ENCODE measurements at places on chromosomes 12 and 14.

GRCh38 chr12:23399402-23399933 is 550.0 kb downstream of the SOX5 start:
- no peak for DNase-seq

DNA sequence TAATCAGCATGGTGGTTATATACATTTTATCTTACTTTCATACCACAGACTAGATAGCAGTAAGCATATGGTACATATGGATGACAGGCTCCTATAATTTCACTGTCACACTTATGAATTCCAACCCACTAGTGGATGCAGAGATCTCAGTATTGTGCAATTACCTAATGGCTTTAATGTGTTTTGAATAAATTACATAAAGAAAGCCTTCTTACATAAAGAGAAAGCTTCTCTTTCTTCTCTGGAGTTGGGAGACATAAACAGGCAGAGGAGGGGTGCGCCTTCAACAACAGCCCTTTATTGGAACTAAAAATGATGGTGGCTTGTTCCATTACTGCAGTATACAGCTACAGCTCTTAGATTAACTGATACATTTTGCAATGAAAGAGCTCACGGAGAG is 52.6 kb downstream of the SAV1 start:
- DNase-seq: no peak

DNA sequence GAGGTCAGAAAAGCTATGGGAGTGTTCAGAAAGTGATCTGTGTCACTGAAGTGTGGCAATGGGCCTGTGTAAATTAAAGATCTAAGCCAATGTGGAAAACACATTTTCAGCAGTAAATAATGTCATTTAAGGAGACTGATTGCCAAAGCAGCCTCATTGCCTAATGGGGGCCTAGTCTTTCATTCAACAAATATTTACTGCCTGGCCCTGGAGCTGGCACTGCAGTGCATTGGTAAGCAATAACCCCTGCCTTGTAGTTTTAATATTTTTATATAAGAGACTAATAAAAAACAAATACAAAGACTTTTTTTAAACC is 326.6 kb downstream of the BTG1 start:
- no peak for DNase-seq

- no peak for DNase-seq
Measured at GRCh38 chr14:21734457-21735074, 60.9 kb upstream of the OR4E1 start.

- DNase-seq: no peak
Measured at GRCh38 chr14:97137705-97138104, 340.5 kb downstream of the VRK1 start.

DNA sequence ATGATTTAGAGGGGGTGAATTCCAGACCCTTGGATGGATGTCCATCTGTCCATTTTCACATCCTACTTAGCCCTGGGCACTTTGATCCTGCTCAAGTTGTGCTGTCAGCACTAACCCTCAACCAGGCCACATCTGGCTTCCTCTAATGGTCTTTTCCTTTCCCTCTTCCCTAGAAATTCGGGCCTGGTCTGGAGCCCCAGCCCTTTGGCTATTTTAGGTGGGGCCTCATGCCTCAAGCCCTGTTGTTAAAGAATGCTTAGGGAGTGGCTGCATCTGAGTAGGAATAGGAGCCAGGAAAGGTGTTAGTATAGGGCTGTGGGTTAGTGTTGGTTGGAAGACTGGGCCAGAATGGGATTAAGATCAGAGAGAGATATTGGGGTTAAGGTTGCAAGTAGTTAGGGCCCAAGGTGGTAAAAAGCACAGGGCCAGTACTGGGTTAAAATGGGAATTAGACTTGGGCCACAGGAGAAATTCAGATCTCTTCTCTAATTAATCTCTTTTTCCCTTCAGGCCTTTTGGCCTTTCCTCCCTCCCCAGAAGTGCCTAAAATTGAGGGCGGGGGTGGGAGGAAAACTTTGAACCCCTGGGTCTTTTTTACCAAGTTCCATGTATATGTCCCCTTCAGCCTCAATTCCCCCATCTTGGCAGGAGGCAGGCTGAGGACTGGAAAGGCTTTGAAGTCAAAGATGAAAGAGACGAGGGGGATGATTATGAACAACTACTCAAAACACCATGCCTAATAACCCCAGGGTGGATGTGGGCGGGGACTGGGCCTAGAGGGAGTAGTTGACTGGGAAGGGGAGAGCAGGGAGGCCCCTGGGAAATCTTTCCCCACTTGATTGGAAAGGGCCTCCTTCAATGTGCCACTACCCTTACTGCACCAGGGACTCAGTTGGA is 4.0 kb upstream of the ZNF385A start:
- no peak for DNase-seq
